ENCODE measurements at places on chromosomes 2 and 18. TPM values are rescaled to one million over a fixed set of nuclear protein-coding genes. Genes with fewer than 3 reads are reported as not detected.

DNA sequence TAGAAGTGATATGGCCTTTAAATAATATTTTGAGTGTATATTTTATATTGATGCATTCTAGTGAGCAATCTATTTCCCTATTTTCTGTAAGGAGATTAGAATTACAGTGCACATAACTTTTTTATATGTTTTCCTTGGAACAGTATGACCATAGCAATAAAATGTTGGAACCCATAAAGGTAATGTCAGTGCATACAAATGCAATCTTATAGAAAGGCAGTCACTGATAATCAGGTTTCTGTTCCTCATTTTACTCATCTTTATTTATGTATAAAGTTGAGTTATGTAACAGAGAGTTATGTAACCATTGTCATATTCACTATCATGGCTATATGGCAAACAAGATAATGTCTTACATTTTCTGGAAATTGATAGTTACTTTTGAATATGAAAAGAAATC lies 179.9 kb upstream of the NETO1 start:
- DNase-seq = no peak

- peak; percentile 80 for DNase-seq
These were observed 56.8 kb downstream of the BIN1 start for GRCh38 chr2:127049927-127050802.

Gene L3MBTL4
- total RNA-seq = 0.21 TPM

DNA sequence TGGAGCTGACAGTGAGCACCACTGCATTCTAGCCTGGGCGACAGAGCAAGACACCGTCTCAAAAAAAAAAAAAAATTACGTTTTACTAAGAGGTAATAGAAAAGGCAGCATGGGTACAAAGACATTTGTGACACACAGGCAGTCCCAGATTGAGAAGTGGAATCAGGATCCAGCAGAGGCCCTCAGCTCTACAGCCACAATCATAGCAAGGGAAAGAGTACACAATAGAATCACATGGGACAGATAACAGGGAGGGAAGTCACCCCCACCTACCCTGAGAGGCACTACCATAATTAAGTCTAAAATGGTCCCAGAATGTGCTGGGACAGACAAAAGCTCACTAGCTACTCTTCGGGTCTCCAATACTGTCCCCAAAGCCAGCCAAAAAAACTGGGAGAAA lies 12.5 kb downstream of the SRBD1 start:
- no peak for DNase-seq

DNA sequence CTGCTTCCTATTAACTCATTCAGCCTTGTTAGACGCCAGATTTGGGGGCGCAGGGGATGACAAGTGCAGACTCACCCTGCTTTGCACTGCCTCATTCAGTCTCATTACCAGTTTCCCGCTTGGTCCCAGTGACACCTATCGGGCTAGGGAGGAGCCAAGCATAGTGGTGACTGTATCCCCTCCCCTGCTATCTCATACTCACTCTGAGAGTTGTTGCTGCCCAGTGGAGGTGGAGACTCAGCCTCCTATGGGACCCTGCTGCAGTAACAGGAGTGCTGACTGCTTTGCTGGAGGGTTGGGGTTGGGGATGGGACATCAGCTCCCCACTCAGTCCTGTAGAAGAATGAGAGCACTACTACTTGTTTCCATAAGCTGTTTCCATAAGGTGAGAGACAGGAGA lies 21.3 kb upstream of the PIK3C3 start:
- DNase-seq = no peak

GRCh38 chr2:202376460-202377206 lies 506 bp downstream of the BMPR2 start:
- peak; percentile 66 for DNase-seq

Data from activated CD4-positive, alpha-beta T cell treated with anti-CD3 and anti-CD28 coated beads for 36 hours (primary cell).